Aorta (tissue), 5 donors: ENCODE measurements at places on chromosomes 3 and 15. TPM values are rescaled to one million over a fixed set of nuclear protein-coding genes. Genes with fewer than 3 reads are reported as not detected.

The GALNT15 gene
- polyA plus RNA-seq: 12.5 TPM

DNA sequence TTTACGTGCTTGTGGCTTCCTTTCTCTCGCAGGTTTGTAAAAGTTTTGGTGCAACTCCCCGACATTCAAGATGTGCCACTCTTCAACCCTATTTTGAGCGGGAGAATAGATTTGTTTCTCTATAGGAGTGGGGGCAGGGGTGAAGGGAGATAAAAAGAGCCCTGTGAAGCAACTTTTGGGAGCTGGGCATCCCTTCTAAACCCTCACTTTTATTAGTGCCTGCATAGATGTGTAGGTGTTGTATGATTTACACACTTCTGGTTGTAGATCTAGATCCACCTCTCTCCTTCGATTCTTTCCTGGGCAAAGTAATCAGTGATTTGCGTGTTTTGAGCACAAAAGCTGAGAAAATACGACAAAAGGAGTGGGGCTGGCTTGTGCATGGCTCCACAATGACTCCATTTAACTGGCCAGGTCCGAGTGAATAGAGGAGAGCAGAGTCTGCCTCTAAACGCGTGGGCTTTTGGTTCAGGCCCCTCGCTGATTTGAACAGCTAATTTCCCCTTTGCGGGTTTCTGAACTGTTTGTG lies 17.7 kb downstream of the SOX2 start:
- H3K4me3 ChIP-seq: no peak overlapping the region
- H3K27me3 ChIP-seq: no peaks in the 10 kb centered on the region
- no peaks in the 10 kb centered on the region for H3K4me1 ChIP-seq
- DNase-seq: no peak
- H3K36me3 ChIP-seq: no peaks in the 10 kb centered on the region
- H3K27ac ChIP-seq: no peak overlapping the region

- no peaks in the 10 kb centered on the region for H3K36me3 ChIP-seq
- no peaks in the 10 kb centered on the region for H3K27me3 ChIP-seq
- no peak overlapping the region for H3K4me3 ChIP-seq
- no peak overlapping the region for H3K27ac ChIP-seq
Observed at GRCh38 chr3:32794487-32795308, 23.1 kb upstream of the TRIM71 start.

- no peaks in the 10 kb centered on the region for H3K36me3 ChIP-seq
- no peak for DNase-seq
- no peak overlapping the region for H3K27ac ChIP-seq
- no peaks in the 10 kb centered on the region for H3K4me1 ChIP-seq
- H3K27me3 ChIP-seq: no peaks in the 10 kb centered on the region
- no peak overlapping the region for H3K4me3 ChIP-seq
Observed at GRCh38 chr3:126152901-126153694, 27.3 kb downstream of the ALDH1L1 start.

DNA sequence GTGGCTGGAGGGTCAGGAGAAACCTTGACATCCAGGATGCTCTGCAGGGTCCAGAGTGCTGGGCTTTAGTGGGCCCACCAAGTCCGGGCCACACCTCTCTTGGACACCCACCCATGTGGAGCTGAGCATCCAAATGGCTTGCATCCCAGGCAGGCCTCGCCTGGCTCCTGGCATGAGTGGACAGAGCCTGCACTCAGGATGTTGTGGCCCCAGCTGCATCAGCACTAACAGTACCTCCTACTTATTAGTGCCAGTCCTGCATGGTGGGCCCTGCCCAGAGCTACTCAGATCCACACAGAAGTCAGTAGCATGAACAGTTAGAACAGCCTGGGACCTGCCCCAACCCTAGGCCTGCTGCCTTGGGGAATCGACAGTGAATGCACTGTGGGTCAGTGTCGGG lies 42.2 kb upstream of the MRPS22 start:
- no peaks in the 10 kb centered on the region for H3K27me3 ChIP-seq
- no peak overlapping the region for H3K27ac ChIP-seq
- H3K4me1 ChIP-seq: no peaks in the 10 kb centered on the region
- H3K36me3 ChIP-seq: no peaks in the 10 kb centered on the region
